ENCODE measurements at places on chromosomes 3 and 15. TPM values are rescaled to one million over a fixed set of nuclear protein-coding genes. Genes with fewer than 3 reads are reported as not detected.

The GOLGA6L24 gene
- not detected for total RNA-seq

The SERINC4 gene
- not detected for total RNA-seq

The CACNA2D2 gene
- total RNA-seq: 0.30 TPM

The INSYN1 gene
- total RNA-seq: 0.25 TPM

The SGO1 gene
- total RNA-seq: 0.20 TPM

The CILP gene
- total RNA-seq: 0.62 TPM

The TJP1 gene
- total RNA-seq: 36.3 TPM

The ADAMTS7 gene
- total RNA-seq: 0.49 TPM

The PLCD1 gene
- 9.4 TPM for total RNA-seq

The SLCO2A1 gene
- total RNA-seq: 0.71 TPM

The KNL1 gene
- total RNA-seq: 2.4 TPM

The PARP15 gene
- 1.5 TPM for total RNA-seq

The SPINT1 gene
- total RNA-seq: 7.9 TPM

The ARPP21 gene
- total RNA-seq: not detected

The DNAH12 gene
- 0.18 TPM for total RNA-seq

The CCR3 gene
- not detected for total RNA-seq

The GABRA5 gene
- not detected for total RNA-seq

The CCNB2 gene
- total RNA-seq: 0.71 TPM

The MRPL3 gene
- total RNA-seq: 31.2 TPM

The PAQR5 gene
- total RNA-seq: 3.0 TPM

The AGTR1 gene
- 24.3 TPM for total RNA-seq

Data from right lobe of liver (tissue), 6 donors.